ENCODE measurements at places on chromosomes 7 and 10.

DNA sequence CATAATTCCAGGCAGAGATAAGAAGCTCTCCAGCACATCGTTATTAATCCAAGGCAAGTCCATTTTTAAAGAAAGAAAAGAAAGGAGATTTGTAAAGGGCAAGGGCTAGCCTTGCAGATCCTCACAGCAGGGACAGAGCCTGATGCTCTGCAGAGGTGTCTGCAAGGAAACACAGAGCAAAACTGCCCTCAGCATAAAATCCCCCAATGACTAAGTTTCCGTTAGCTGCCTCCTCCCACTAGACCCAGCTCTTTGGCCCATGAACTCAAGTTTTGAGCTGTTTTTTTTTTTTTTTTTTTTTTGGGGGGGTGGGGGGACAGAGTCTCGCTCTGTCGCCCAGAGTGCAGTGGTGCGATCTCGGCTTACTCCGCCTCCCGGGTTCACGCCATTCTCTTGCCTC is 300.7 kb downstream of the MTERF1 start:
- DNase-seq = no peak

GRCh38 chr7:122438492-122438891 is 133.9 kb upstream of the FEZF1 start:
- no peak for DNase-seq

DNA sequence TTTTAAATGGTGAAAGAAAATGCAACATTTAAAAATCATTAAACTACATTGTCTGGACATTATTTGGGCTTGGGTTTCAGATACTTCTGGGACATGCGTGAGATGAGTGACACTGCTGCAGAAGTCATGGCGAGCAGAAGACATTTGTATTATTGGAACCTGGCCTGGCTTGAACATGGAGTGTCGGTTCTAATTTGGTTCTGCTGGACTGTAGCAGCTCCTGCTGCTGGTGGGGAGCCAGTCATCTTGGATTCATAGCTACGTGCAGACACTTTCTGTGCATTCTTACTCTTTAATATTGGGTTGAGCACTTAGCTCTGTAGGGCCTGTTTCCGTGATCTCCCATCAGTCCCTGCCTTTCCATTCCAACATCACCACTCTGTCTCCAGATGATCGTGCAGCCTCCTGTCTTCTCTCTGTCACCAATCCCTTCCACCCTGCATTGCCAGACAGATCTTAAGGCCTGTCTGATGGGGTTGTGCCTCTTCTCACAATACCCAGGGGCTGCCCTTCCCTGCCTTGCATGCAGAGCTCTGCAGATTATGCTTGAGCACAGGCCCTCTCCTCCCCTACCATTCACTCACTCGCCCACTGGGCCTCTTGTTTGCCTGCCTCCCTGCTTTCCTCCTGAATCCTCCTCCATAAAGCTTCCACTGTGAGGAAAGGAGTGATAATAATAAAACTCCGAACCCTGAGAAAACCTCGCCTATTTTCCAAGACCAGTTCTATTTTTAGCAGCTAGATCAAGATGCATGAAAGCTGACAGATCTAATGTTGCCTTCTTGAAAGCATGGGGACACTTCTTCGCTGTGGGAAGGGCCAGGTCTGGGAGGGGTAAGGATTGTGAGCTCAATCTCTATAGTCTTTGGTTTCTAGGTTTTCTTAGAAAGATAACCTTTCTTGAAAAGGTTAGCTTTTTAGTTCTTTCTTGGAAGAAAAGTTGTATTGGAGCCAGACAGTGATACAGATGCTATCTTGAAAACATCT is 32.9 kb downstream of the CELF2 start:
- DNase-seq = no peak

DNA sequence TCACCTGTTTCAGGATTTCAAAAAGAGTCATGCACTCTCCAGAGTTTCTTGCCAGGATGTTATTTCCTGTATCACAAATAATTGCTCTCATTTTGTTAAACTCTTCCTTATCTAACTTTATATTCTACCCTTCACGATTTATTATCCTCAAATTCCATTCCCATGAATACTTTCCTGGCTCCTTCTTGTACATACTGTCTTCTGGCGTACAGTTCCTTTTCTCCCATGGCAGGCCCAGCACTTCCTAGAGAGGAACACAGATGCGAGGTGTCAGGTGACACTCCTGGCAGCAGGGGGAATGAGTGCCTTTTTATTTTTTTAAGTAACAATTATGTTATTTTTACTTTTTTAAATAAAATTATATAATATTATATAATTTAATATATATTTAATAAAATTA is 411.9 kb downstream of the TFEC start:
- DNase-seq = no peak

Data from 8988T (cell line).